ENCODE measurements at places on chromosomes 1 and 21. TPM values are rescaled to one million over a fixed set of nuclear protein-coding genes. Genes with fewer than 3 reads are reported as not detected.

PGLYRP4 gene
- total RNA-seq = not detected

SPATA21 gene
- total RNA-seq = not detected

XCL1 gene
- total RNA-seq = 0.54 TPM

CA6 gene
- not detected for total RNA-seq

PAQR6 gene
- total RNA-seq = 2.5 TPM

F3 gene
- total RNA-seq = 73.6 TPM

HRNR gene
- not detected for total RNA-seq

CCSAP gene
- total RNA-seq = 3.8 TPM
